GM04504 (cell line): ENCODE measurements at places on chromosomes 4 and X.

- no peak for DNase-seq
Measured at GRCh38 chr4:100391086-100391485, 126.7 kb downstream of the EMCN start.

GRCh38 chrX:119249891-119250290 is 13.8 kb downstream of the PGRMC1 start:
- DNase-seq, result no peak

DNA sequence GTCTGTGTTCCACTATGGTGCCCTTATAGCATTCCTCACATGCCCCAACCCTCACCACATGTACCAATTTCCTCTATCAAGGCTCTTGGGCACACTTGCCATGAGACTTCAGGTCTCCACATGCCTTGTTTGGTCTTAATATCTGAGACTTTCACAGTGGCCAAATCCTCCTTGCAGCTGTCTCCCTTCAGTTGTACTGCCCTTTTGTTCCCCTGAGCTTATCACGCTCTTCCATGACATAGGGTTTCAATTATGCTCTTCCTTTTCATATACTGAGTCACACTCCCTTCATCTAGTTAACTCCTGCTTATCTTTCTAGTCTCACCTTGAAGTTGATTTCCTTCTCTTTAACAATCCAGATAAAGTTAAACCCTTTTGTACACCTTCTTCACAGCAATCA is 212.9 kb downstream of the PDHA2 start:
- no peak for DNase-seq

GRCh38 chrX:106415276-106415895 is 196.4 kb upstream of the RADX start:
- no peak for DNase-seq

DNA sequence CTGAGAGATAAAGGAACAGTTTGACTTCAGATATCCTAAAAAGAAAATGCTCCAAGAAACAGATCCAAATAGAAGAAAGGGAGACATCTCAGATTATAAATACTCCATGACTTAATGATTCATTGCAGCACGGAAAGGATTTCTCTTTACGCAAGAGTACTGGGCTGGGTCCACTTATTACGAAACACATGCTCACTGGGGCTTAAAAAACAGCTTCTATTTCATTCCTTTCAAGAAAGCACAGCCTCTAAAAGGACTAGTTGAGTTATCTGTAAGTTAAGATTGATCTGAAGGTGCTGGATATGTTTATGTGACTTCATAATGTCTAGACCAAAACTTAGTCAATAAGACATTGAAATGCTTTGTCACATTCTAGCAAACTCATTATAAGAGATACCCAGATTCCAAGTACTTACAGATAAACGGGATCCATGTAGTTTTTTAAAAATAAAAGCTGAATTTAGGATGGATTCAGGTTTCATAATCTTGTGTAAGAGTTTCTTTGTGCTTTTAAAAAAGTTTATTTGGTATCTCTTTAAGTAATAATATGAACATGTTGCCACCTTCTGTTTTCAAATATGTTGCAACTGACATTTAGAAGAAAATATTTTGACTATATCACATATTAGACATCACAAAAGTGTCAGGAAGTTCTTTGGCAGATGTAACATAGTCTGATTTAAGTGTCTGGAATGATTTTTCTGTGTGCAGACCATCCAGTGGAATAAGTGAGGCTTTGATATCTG is 109.5 kb upstream of the MYOZ2 start:
- peak; percentile 84 for DNase-seq

DNA sequence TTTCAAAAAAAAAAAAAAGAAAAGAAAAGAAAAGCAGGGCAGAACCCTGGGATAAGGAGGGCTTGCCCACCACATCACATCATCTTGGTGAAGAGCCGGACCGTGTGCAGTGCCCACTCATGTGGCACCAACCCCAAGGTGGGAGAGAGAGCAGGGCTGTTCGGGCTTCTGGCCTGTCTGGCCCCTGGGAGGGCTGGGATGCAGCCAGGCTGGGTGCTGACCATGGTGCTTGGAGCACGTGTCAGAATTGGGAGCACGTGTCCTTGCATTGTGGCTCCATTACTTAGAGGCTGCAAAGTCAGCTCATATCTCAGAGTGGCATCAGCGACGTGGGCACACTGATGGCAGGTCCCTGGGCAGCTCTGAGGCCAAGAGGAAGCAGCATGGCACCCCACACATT is 100.9 kb upstream of the AFAP1 start:
- no peak for DNase-seq

DNA sequence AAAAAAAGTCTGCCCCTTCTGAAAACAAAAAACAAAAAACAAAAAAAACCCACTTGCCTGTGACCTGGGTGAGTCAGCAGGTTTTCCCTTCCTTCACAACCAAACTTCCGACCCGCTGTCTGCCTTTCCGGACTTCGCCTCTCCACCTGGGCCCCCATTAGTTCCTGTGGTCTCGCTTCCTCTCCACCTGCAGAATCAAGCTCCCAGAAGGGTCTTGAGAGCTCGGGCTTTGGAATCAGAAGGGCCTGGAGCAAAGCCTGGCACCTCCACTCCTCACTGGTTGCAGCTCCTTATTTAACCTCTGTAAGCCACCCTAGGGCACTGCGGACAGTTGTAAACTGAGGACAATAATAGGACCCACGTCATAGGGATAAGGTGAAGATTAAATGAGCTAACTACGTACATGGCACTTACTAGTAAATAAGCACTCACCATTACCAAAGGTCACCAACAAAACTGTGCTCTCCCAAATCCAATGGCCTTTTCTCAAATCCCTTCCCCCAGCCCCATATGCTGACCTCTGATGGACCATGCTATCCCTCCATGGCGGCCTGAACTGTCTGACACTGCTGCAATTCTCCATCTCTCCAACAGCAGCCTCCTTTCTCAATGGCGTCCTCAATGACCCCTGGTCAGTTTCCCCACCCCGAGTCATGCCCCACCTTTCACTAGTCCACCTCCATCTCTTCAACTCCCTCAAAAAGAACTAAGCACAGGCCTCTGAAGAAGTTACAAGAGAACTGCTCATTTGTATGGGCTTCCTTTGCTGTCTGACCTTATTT is 64.2 kb downstream of the IRF2 start:
- no peak for DNase-seq

DNA sequence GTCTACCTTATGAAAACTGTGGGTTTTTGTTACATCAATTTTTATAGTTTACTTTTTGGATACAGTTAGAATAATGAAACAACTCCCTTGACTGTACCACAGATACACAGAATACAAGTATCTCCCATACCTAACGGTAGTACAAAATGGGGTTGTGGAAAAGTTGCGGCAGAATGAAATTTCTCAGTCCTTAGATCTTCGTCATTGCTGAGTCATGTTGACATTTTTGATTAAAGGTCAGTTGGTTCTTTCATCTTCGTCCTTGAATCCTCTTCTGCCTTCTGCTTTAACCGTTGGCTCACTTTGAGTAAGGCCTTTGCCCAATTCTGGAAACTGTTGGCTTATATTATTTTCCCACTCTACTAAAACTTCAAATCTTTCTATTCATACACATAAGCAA is 75.6 kb downstream of the TRIML1 start:
- DNase-seq, result no peak

- DNase-seq, result no peak
Measured at GRCh38 chr4:112591593-112591992, 45.1 kb downstream of the ZGRF1 start.

DNA sequence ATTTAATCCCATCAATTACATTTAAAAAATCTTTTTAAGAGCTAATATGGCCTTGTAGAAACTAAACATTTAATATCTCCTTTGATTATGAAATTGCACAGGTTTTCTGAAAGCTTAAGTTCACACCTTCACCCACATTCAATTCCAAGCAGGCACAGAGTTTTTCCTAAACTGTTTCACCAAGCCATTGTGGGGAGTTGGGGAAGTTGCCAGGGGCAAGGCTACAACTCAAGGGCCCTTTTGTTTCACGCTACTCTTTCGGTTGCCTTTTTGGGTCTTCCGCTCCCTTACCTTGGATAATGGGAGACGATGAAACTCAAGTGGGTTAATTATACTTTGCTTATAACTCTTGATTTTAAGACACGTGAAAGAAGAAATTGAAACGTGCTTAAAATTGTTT is 33.3 kb downstream of the APBB2 start:
- no peak for DNase-seq

DNA sequence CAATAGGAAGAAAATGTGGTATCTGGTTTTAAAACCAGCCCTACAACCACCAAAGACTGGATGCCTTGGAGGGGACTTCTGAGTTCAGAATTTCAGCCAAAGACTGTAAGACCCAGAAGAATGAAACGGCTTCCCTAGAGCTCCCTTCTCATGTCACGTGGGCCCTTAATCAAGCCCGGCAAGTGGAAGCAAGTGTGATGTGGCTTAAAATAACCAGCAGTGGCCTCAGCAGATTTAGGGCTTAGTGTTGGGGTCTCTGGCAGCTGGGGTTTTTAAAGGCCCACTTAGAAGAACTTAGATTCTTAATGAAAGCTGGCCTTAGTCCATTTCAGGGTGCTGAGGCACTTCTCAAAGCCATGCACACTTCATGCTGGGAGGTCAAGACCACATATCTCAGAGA is 111.2 kb upstream of the TBC1D9 start:
- no peak for DNase-seq

GRCh38 chr4:121822796-121823504 is 733 bp downstream of the CCNA2 start:
- DNase-seq, result no peak

- no peak for DNase-seq
Measured at GRCh38 chrX:9770319-9770718, 4.7 kb upstream of the GPR143 start.

DNA sequence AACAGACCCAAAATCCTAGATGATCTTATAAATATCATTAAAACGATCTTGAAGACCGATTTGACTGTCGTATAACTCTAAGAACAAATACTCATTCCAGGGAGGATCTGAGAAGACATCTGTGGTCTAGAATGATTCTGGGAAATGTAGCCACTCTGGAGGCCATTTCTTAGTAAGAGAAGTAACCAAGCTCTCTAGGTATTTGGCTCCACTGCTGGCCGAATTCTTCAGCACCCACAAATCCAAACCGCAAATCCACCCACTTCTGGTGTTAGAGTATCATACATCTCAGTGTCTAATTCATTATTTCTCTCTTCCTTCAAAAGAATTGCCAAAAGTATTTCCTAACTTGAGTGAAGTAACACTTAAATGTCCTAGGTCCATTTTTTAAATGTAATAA is 23.9 kb downstream of the KLHL5 start:
- peak; percentile 57 for DNase-seq

- DNase-seq, result no peak
Measured at GRCh38 chr4:16259889-16260246, 33.6 kb upstream of the TAPT1 start.

GRCh38 chr4:39446842-39447573 is 11.7 kb downstream of the RPL9 start:
- DNase-seq, result peak; percentile 13
